Activated CD4-positive, alpha-beta T cell treated with anti-CD3 and anti-CD28 coated beads, Interleukin-2, amount 50 U/mL, for 1 hour (primary cell): ENCODE measurements at places on chromosomes 2 and 18.

- no peak for DNase-seq
Observed at GRCh38 chr2:15279201-15279876, 281.8 kb downstream of the NBAS start.

GRCh38 chr2:143489145-143489544 is 359.9 kb downstream of the ARHGAP15 start:
- DNase-seq = no peak

DNA sequence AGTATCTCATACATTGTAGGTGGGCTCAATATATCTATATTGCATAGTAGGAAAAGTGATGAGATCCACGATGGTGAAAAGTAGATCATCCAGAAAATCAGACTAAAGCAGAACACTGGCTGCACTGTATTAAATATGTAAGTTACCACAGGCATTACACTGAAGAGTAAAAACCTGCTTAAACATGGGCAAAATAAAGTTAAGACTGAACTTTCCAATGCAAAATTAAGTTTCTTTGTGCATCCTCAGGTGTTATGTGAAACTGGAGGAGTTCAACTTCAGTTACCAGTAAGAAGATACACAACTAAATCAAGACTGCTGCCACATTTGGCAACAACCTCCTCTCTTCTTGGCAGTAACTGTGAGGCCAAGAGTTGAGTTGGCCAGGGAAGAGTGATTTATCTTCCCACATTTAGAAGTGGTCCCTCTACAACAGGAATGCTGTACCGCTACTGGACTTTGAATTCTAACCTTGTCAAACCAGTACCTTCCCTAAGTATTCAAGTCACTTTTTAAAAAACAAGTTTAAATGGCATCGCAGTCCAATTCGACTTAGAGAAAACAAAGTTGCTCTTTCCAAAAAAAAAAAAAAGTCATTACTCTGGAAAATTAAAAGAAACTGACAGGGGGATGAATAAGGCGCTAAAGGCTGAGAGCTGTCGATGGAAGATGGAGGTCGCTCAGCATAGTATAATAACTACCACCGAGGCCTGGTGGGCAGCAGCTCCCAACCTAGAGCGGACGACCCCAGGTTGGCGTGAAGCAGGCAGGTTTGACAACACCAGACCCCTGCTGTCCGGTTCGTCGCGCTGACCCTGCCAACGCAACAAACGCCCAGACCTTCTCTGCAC is 1.1 kb downstream of the MAP4K3 start:
- DNase-seq = no peak

DNA sequence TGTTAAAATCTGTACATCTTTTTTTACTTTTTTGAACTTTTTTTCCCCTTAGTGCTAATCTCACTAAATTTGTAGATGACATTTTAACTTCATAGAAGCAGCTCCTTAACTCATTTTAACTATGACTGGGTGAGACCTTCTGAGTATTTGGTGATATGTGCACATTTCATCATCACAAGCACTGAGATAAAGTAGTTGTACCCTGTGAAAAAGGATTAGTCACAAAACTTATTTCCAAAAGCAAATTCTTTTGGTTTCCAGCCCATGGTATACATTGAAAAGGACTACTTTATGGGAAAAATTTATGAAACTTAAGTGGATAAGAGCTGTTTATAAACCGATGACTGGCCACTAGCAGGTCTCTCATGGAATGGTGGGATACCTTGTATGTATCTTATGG is 581.5 kb downstream of the PLCL1 start:
- DNase-seq = no peak

- no peak for DNase-seq
Observed at GRCh38 chr2:44061876-44062275, 66.1 kb upstream of the LRPPRC start.

GRCh38 chr2:175449616-175450015 is 268.1 kb upstream of the ATP5MC3 start:
- DNase-seq = no peak

DNA sequence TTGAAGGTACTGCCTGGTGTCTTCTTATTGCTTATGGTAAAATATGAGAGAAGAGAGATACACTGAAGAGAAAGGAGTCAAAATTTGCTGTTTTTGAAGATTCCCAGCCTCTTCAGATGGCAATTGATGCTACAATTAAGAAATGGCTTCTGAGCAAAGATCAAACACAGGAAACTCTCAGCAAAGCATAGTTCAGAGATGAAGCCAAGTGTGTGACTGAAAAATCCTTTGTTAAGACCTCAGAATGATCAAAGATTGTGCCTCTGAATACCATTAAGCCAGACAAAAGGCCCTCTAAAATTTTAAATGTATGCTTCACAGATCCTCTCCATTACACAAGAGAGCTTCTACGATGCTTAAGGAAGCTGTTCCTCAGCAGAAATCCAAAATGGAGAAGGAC is 216.3 kb downstream of the UXS1 start:
- DNase-seq = no peak

DNA sequence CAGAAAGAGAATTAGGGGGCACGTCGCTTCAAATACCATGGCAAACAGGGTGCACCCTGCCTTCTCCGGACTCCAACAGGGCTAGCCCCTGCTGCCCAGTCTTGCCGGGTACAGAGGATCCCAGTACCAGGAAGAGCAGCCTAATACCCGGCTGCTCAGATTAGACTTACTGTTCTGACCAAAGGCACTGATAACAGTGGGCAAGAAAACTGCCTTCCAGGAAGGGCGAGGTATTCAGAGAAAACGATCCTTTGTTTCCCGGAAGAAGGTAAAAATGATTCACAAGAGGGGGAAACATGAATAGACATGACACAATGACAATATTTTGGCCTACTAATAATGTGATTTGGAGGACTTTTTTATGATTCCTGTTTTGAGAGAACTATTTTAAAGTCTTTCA is 99.9 kb downstream of the SS18 start:
- no peak for DNase-seq

GRCh38 chr2:177528351-177528933 is 135.9 kb downstream of the AGPS start:
- no peak for DNase-seq

DNA sequence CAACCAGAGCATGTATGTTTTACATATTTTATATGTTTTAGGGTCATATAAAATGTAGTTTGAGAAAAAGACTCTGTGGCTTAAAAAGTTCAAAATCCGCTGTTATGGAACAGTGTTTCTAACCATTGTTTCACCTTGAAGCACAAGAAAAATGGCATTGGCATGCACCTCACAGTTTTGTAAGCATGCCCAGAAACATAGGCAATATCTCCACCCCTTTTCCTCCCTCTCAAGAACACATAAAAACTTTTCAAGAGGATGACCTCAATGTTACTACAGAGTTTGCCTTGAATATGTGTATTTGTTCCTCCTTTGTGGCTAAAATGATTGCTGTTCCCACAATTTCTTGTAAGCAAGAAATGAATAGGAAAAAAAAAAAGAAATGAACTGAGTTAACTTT is 29.3 kb upstream of the SLC40A1 start:
- no peak for DNase-seq

- DNase-seq = no peak
Observed at GRCh38 chr2:202149155-202149762, 76.2 kb downstream of the KIAA2012 start.

GRCh38 chr18:24913507-24914170 is 438.3 kb downstream of the ZNF521 start:
- no peak for DNase-seq

DNA sequence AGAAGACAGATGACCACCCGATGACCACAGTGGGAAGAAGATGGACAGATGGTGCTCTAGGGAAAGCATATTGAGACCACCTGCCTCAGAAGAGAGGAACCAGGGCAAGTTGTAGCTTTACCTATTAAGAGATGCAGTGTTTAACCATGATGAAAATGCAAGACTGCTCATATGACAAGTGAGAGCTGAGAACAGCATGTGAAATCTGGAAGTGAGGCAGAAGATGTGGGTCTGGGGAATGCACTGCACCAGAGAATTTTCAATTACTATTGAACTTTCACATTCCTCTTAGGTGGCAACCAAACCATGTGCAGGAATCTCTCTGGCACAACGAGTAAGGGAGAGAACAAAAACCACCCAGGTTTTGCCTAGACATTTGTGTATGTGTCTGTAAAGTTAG is 184.8 kb upstream of the CRIM1 start:
- DNase-seq = no peak

DNA sequence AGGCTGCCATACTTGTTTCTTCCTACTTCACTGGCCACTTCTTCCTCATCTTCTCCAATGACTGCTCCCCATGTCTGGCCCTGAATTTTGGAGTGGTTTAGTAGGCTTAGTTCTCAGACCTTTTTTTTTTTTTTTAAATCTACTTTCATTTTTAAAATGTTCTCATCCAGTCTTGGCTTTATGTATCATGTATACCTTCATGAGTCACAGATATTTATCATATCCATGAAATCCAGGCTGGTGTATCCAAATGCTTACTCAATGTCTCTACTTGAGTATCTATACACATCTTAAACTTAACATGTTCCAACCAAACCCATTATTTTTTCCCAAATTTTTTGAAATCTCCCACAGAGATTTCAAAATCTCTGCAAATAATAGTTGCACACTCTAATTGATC is 26.3 kb upstream of the CFAP36 start:
- DNase-seq = no peak

- DNase-seq = no peak
Observed at GRCh38 chr2:102061962-102062795, 70.4 kb downstream of the IL1R2 start.

DNA sequence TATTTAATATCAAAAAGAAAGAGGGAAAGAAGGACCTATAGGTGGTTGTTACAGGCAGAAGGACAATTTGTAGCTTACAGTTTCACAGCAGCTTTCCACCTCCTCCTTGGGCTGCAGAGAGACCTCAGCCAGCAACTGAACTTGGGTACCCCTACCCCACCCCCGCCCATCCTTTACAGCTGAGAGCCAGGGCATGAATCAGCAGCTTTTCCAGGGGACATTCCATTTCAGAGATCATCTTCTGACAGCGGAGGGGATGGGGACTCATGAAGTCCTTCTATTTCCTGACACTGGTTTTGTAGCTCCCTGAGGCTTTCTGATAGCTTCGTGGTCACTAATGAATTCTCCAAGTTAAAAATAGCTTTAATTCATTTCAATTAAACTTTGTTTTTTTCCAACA is 96.4 kb downstream of the ITGB1BP1 start:
- DNase-seq = no peak

DNA sequence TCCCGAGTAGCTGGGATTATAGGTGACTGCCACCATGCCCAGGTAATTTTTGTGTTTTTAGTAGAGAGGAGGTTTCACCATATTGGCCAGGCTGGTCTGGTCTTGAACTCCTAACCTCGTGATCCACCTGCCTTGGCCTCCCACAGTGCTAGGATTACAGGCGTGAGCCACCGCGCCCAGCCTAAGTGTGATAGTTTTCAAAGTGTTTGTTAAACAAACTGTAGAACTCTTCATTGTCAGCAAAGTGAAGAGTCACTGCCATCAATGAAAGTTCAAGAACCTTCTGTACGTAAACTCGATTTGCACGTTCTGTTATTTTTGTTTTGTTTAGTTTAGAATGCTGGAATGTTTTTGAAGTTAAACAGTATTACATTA is 18.0 kb upstream of the SOS1 start:
- DNase-seq = no peak

DNA sequence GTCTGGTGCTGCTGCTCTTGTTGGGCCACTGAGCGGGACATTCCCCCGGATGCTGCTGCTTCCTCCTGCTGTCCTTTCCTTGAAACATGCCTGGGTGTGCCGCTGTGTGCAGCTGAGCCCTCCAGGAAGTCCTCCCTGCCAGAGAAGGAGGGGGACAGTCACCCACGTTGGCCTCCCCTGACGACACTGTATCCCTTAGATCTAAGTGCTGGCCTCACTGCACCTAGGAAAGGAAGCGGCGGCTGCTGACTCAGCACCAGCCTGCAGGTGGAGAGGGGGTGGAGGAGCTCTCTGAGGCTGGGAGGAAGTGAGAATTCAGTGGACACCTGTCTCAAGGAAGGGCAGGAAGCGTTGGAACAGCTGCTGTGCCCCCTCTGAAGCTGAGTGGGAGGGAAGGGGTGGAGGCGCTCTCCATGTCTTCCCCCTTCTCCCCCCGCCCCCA is 239.8 kb downstream of the HAUS1 start:
- DNase-seq = peak; percentile 35

- no peak for DNase-seq
Observed at GRCh38 chr18:63138436-63139340, 180.9 kb downstream of the BCL2 start.

GRCh38 chr2:5666798-5667197 is 25.4 kb upstream of the SOX11 start:
- DNase-seq = no peak

- DNase-seq = no peak
Observed at GRCh38 chr2:61233581-61233980, 71.6 kb downstream of the C2orf74 start.

GRCh38 chr18:10068766-10069567 is 155.2 kb downstream of the VAPA start:
- no peak for DNase-seq

GRCh38 chr2:15173501-15173900 is 387.6 kb downstream of the NBAS start:
- no peak for DNase-seq

DNA sequence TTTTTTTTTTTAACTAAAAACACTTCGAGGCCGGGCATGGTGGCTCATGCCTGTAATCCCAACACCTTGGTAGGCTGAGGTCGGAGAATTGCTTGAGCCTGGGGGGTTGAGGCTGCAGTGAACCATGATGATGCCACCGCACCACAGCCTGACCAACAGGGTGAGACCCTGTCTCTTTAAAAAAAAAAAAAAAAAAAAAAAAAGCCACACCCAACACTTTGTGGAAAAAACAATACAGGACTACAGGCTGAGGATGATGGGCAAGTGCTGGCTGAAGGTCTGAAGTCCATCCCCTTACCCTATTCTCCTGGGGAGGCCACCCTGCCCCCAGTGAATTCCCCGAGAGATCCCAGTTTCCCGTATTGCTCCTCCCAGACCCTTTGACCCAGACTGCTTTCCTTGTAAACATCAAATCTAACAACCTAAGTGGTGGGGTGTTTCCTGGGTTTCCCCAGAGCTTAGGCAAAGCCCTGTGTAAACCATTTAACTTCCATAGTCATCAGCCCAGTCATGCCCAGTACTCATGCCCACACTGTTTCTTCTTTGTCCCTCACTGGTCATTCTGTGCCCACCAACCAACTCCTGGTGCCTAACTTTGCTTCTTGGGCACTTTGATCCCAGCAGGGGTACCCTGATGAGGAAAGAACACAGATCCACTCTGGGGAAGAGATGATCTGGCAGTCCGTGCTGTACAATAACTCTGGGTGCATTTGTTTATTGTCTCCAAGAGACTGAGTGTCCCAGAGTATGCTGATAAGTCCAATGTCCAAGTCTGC is 5.8 kb upstream of the TMEM37 start:
- no peak for DNase-seq

DNA sequence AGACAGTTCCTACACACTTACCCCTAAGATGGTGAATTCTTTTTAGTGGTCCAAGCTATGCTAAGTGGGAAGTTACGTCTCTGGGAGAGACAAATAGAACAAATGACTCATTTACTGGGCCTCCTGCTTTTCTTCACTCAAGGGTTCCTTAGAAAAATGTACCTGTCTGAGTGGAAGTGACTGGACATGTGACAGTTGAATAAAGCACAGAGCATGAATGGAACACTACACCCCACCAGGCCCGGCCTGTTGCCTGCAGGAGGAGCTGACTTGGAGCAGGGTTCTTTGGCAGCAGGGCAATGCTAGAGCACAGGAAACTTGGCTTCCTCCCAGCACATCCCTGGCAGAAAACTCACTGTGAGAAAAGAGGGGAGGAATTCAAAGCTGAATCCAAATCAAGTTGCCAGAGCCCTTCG is 451.0 kb upstream of the SETBP1 start:
- no peak for DNase-seq

- DNase-seq = no peak
Observed at GRCh38 chr2:153408710-153409385, 69.7 kb downstream of the RPRM start.

- no peak for DNase-seq
Observed at GRCh38 chr2:229445501-229446211, 174.6 kb upstream of the PID1 start.
